ENCODE measurements at places on chromosomes 6 and 20. TPM values are rescaled to one million over a fixed set of nuclear protein-coding genes. Genes with fewer than 3 reads are reported as not detected.
A peak's percentile ranks its signal among the peaks of the same experiment; 100 is the strongest.

The PEDS1 gene
- total RNA-seq = 28.1 TPM

DNA sequence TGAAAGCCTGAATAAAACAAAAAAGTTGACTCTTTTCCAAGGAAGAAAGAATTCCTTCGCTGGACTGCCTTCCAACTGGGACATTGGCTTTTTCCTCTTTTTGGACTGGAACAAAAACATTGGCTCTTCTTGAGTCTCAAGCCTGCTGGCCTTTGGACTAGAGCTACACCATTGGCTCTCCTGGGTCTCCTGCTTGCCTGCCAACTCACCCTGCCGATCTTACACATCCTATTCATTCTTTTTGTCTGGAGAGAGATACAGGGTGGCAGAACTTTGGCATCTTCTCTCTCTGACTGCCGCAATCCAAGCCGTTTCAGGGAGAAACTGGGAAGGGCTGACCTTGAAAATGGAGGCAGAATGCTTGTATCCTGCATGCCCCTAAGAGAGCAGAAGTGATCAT, 20.2 kb downstream of the DDO start:
- ATAC-seq = no peak

DNA sequence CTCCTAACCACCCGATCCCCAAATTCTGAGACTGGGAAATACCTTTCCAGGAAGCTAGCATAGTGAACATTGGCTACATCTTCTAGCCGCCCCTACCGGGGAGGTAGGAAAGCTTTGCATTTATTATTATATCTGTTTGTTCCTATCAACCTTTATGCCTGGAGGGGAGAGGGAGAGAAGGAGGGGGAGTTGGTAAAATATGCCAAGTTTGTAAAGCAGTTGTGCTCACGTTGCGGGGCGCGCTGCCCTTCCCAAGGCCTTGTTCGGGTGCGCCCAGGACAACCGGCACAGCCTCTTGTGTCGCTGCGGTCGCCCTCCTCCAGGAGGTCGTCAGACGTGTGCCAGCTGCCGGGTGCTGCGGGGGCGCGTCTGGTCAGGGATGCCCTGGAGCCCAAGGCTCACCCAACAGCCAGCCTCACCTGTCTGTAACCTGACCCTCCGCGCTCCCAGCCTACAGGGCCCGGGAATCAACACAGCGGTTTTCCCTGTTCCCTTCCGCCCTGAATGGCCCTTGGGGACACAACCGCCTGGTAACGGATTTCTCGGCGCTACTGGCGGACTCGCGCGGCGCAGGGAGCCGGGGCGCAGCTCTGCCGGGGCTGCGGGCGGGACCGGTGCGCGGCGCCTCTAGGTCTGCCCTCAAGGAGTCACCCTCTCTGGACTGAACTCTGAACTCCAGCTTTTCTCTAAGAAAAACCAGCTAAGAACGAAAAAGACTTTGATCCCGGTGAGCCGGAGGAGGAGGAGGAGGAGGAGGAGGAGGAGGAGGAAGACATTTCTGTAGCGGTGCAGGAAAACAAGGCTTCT, 1.1 kb upstream of the OVOL2 start:
- no peak for ATAC-seq

GRCh38 chr20:44447827-44448419, 27.8 kb upstream of the TTPAL start:
- no peak for ATAC-seq

The TMC2 gene
- total RNA-seq = 0.20 TPM

GRCh38 chr6:135728589-135728988, 122.9 kb upstream of the PDE7B start:
- no peak for ATAC-seq

- ATAC-seq = peak; percentile 25
Observed at GRCh38 chr6:26474439-26474881, 16.7 kb downstream of the BTN2A1 start.

The C6orf52 gene
- not detected for total RNA-seq

The CDH26 gene
- 0.97 TPM for total RNA-seq

The FAM83B gene
- total RNA-seq = not detected

DNA sequence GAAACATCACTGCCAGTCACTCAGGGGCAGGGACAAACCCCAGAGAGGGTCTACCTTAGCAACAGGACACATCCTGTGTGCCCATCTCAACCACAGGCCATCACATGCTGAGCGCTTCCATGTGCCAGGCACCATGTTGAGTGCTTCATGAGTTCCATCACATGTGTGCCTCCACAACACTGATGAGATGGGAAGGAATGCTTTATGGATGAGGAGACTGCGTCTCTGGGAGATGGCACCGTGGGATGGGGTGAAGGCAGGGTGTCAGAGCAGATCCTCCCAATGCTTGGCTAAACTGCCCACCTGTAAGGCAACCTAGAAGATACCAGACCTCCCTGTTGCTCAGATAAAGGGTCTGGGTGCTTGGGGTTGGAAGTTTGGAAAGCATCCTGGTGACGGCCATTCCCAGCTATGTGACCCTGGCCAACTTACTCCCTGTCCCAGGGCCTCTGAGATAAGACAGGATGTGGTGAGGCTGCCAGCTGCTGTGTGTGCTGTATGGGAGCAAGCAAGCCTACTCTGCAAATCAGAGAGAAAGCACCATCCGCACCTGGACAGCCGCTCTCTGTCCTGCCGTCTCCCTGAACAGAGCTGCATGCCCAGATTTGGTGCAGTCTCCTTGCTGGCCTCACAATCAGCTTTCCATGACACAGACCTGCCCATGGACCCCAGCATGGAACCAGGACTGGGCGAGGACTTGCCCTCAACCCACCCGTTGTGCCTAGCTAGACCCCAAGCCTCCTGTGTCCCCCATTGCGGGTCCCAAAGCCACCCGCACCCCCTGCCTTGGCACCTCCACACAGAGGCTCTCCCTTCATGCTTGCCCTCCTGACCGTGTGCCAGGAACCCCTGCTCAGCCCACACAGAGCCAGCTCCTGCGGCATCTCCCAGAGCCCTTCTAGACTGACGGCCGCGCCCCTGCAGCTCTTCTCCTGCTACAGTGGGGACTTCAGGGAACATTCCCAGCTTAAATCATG, 143.7 kb downstream of the SYNDIG1 start:
- ATAC-seq = no peak

DNA sequence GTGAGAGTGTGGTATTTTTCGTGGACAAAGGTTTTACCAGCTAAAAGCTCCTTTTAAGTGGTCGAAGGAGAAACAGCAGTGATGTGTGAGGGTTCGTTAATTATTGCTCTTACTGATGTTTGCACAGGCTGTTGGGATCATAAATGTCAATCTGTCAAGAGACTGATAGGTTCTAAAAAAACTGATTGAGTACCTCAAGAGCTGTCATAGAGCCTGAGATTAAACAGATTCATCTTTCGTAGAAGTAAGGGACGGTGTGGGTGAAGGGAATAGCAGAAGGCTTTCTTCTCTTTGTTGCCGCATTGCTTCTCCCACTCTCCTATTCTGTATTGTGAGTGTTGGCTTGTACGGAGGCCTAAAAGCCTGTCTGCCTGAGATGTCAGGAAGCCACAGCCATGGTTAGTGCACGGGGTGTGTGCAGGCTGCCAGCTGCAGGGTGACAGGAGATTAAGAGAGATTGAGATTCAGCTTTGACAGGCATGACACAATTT, 291.0 kb downstream of the ZFAND3 start:
- peak; percentile 59 for ATAC-seq

DNA sequence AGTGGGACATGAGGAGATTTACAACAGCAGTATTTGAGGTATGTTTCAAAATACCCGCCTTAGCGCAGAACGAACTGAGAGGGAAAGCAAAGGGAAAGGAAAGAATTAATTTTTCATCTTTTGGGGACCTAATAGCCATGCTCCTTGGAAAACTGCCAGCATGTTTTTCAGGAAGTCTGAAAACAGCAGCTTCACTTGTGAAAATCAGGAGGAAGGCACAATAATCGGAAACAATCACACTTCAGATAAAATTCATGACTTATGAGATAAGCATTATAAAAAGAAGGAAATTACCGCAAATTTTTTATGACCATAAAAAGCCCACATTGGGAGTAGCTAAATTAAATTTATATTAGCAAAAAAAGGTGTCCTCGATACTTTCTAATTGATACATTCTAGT, 541.1 kb downstream of the HAO1 start:
- no peak for ATAC-seq

GRCh38 chr6:77228279-77228678, 235.0 kb downstream of the HTR1B start:
- no peak for ATAC-seq

- no peak for ATAC-seq
Observed at GRCh38 chr6:84222426-84222825, 5.0 kb downstream of the CEP162 start.

The SPATA25 gene
- 1.7 TPM for total RNA-seq

GRCh38 chr6:3237761-3238662, 10.6 kb upstream of the TUBB2B start:
- peak; percentile 71 for ATAC-seq

DNA sequence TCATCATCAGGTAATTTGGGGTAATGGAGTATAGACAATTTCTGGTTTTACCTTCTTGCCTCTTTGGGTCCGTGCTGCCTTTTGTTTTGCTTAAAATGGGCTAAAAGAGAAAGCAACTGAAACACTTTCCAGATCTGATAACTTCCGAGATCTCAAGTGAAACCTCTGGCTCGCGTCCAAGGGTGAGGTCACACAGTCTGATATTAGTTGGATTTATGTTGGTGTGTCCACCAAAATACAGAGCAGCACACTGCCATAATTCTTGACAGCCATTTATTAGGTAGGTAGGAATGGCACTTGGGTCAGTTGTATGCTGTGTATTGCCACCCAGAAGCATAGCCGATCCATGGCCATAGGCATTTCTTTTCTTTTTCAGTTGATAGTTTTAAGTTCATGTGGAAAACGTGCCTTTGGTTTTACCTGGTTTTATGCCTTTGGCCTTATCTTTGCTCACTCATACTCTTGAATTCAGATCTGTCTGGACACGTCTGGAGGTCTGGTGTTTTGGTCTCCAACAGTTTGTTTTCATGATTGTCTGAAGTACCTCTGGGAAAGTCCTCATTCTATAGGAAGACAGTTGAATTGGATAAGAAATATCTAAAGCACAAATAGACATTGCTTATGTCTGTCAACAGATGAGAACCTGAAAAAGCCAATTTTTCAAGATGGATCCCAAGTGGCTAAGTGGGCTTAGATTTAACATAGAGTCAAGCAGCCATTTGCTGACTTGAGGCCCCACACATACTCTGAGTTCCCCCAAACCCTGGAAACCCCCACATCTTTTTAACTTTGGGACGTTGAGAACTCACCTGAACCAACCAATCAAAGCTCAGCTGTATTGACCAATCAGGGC, 320.8 kb downstream of the SOX4 start:
- no peak for ATAC-seq

The KCNQ5 gene
- total RNA-seq = 1.9 TPM

DNA sequence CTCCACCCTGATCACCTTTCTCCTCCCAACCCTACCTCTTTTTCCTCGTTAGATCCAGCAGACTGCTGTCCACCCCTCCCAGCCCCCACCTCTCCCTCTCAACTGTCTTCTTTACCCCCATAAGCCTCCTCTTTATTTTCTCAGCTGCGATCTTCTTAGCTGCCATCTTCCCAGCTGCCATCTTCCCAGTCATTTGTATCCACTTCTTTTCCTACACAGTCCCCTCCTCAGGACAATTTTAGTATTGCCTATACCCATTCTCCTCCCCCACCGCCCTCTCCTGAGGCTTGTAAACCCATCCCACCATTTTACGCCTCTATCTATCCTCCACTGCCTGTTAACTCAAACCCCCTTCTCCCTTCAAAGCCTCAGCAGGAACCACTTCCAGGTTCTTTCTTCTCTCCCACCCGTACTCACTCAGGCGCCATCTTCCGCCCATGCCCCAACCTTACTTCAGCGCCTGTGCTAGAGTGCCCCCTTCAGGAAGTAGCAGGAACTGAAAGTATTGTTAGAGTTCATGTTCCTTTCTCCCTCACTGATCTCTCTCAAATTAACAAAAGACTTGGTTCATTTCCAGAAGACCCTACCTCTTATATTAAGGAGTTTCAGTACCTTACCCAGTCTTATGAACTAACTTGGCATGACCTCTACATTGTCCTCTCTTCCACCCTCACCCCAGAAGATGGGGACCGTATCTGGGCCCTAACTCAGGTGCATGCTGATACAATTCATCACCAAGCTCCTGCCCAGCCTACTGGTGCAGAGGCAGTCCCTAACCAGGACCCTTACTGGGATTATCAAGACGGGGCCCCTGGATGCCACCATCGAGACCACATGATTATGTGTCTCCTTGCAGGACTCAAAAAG, 236.0 kb downstream of the ADGRG6 start:
- peak; percentile 46 for ATAC-seq

DNA sequence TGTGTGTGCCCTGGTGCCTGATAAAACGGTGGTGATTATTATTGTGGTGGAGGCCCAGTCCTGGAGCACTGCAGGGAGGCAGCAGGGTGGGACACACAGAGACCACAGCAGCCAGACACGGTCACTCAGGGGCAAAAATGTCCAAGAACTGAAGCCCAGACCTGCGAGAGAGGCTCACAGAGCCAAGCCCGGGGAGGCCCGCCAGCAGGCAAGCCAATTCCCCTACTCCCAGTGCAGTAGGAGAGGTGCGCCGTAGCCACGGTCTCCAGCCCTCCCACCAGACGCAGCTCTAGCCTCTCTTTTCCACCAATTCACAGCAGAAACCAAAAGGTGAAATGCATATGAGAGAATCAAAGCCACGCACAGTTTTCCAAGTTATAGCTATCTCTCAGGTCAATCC, 179.4 kb upstream of the TAB2 start:
- no peak for ATAC-seq

The PTK6 gene
- 0.95 TPM for total RNA-seq

DNA sequence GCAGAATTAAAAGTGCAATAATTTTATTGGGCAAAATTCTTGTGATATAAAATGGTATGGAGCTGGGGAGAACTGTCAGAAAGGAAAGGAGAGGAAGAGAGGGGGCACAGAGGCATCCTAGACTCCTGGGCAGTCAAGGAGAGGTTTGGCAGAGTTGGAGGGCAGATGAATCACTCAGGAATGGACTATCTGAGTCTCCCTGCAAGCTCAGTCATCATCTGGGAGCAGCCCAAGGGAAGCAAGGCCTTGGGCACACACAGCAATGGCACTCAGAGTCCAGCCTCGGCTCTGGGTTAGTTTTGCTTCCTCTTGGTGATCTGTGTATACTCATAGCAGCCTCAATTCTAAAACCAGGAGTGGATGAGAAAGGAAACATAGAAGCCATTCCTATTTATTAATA, 67.2 kb downstream of the SLC22A1 start:
- no peak for ATAC-seq

The CLVS2 gene
- total RNA-seq = 11.0 TPM

GRCh38 chr6:131967948-131968347, 16.8 kb upstream of the CCN2 start:
- ATAC-seq = no peak

The TFAP2A gene
- 7.9 TPM for total RNA-seq

The MICAL1 gene
- total RNA-seq = 42.9 TPM

The TAGAP gene
- 0.13 TPM for total RNA-seq

DNA sequence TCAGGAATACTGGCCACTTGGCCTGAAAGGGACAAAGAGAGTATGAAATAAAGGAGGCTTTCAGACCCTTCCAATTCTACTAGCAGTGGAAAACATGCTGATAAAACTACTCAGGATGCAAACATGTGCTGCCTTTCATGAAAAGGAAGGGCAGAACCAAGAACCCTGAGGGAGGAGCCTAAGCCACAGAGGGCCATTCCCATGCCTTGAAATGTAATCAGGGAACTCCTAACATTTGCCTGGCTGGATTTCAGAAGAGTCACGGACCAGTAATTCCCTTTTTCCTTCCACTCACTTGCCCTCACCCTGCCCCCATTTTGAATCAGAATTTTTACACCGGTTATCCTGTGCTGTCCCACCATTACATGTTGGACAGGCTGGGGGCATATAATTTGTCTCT, 116.2 kb downstream of the LAMP5 start:
- ATAC-seq = no peak

- peak; percentile 39 for ATAC-seq
Observed at GRCh38 chr6:90295854-90296340, 746 bp downstream of the BACH2 start.

Measured in motor neuron (in vitro differentiated cells).